NCI-H226 (cell line): ENCODE measurements at places on chromosomes 1 and 21.
A peak's percentile ranks its signal among the peaks of the same experiment; 100 is the strongest.

- DNase-seq: no peak
Observed at GRCh38 chr1:68473060-68473459, 23.3 kb upstream of the RPE65 start.

GRCh38 chr1:181087400-181087901, 1.0 kb upstream of the IER5 start:
- DNase-seq: peak; percentile 40

DNA sequence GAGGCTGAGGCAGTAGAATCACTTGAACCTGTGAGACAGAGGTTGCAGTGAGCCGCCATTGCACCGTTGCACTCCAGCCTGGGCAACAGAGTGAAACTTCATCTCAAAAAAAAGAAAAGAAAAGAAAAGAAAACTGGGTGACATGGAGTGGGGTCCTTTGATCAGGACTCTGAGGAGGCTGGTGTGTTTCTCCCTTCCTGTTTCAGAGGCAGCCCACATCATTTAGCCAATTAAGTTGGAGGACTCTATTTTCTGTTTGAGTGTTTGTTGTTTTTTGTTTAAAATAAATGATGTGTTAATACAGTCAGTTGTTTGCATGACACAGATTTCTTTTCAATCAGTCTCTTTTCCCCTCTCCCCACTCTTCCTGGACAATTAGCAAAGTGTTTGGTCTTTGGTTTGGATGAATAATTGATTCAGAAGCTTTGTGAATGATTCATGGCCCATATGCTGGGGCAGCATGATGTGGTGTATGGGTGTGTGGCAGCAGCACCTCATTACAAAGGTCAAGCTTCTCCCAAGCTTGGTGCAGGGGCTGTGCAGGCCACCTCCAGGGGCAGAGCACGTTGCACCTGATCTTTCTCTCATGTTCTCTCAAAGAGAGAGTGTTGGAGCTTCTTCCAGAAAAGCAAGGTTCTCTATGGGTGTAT, 48.8 kb downstream of the CACNA1E start:
- DNase-seq: no peak

GRCh38 chr21:14384453-14384852, 1.5 kb upstream of the HSPA13 start:
- DNase-seq: no peak

DNA sequence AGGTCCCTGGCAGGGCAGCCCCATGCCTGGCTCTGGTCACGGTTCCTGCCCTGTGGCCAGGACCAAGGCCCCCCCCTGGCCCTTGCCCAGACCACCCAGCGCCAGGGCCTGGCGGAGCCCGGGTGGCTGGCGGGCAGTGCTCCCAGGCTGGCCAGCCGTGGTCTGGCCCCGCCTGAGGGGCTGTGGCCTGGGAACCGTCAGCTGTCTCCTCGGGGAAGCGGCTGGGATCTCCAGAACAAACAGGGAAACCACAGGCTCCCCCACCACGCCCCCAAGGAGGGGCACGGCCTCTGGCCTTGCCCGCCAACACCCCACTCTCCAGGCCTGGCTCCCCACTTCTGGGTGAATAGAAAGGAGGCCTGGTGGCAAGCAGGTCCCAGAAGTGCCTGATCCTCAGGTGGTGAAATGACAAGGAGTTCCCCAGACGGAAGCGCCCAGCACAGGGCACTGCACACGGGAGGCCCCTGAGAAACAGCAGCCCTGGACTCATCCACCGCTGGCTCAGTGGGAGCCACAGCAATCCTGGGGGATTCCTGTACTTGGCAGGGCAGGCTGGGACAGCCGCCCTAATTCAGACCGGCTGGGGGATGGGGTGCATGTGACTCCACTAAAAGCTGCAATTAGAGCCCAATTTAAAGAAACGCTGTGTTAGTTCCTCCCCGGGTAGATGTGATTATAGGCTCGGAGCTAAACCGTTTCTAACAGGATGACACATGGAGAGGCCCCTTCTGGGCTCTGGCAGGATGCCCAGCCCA, 78.9 kb downstream of the RAP1GAP start:
- DNase-seq: no peak

- no peak for DNase-seq
Observed at GRCh38 chr1:156833603-156834002, 17.0 kb upstream of the SH2D2A start.

DNA sequence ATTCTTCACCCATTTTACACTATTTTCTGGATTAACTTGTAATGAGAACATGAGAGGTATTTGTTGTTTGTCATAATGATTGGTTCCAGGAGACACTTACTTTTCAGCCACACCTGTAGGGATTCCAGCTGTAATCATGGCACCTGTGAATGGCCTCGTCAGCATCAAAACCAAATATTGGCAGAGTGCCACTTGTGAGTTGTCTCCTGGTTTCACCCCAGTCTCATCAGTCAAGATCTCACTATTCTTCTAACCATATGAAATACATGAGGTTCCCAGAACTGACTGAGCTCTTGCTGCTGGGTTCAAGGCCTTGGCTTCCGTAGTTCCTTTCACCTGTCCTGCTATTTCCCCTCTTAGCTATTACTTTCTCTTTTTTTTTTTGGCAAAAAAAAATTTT, 246.6 kb upstream of the ADGRL2 start:
- no peak for DNase-seq

DNA sequence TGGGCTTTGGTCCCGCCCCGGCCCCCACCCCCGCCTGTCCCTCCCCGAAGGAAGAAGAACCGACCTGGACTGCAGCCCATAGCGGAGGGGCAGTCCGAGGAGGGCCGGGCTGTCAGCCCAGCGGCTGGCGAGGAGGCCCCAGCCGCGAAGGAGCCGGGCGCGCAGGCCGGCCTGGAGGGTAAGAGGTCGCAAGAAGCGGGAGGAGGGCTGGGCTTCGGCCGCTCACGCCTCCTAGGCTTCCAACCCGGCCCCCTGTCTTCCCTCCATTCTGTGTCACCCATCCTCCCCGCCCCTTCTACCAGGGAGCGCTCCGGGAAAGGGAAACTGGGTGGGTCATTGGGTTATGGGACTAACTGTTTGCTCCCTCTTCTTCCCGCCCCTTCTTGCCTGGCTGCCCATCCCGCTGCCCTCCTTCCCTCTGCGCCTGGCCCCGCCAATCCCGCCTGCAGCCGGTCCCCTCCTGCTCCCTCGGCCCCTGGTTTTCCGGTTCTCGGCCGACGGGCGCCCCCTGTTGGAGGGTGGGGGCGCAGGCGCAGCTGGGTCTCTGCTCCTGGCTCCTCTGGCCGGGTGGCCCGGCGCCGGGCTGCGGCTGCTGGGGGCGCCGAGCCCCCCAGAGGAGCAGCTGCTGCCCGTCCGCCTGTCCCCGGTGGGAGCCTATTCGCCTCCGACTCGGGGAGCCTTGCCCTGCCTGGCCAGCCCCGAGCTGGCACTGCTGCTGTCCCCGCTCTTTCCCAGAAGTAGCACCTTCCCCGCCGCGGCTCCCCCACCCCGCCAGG, 2.4 kb downstream of the RUSC1 start:
- peak; percentile 95 for DNase-seq

DNA sequence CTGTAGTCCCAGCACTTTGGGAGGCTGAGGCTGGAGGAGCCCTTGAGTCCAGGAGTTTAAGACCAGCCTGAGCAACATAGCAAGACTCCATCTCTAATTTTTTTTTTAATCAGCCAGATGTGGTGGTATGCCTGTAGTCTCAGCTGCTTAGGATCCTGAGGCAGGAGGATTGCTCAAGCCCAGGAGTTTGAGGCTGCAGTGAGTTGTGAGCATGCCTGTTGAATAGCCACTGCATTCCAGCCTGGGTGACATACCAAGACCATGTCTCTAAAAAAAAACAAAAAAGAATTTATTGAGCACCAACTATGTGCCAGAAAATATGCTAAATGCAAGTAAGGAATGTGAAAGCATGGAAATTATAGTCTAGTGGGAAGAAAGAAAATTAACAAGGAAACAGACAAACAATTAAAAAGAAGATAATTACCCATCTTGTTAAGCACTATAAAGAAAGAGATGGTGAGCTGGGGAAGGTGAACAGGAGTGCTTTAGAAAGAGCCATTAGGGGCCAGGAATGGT, 104.0 kb upstream of the ZNF678 start:
- DNase-seq: no peak

DNA sequence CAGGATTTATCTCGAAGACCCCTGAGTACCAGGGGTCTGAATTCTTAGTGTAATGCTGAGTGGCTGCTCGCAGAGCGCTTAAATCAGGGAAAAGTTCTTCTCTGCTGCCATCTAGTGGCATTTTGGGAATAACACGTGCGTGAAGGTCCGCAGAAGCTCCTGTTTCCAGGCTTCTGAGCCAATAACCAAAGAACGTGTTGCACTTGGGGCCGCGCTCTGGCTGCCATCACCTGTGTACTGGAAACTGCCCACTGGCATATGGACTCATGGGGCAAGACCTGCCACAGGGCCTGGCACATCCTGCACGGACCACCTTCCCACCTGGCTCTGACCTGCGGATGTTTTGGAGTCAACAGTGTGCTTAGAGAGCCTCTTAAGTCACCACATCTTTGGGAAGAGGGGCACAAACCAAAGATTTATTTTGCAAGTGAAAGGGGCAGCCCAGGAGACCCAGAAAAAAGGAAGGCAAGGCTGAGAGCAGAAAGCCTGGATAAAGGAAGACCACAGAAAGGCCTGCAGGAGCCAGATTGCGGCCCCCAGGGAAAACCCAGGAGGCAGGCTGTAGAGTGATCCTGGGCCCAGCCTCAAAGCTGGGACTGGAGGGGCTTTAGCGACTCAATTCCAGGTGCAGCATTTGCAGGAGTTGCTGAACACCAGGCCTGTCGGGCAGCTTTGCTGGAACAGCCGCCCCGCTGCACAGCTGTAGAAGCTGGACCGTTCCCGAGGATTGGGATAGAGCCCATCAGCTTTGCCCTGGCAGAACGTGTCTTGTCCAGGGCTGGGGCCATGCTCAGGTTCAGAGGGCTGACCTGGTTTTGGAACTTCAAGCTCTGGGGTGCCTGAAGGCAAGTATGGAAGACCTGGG, 13.0 kb downstream of the CHIT1 start:
- DNase-seq: peak; percentile 31

DNA sequence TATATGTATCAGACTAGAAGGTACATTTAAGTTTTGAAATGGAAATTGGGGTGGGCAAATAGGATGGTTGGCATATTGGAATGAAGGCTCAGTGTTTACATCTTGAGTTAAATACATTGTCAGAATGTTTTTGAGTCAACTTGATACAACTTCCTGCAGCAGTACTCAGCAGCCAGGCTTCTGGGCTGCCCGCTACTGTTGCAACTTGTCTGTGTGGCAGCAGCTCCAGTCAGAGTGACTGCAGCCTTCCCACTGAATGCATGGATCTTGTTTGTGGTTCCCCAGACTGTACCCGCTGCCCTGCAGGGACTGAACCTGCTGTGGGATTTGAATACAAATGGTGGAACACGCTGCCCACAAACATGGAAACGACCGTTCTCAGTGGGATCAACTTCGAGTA, 24.9 kb upstream of the SARS1 start:
- DNase-seq: no peak

DNA sequence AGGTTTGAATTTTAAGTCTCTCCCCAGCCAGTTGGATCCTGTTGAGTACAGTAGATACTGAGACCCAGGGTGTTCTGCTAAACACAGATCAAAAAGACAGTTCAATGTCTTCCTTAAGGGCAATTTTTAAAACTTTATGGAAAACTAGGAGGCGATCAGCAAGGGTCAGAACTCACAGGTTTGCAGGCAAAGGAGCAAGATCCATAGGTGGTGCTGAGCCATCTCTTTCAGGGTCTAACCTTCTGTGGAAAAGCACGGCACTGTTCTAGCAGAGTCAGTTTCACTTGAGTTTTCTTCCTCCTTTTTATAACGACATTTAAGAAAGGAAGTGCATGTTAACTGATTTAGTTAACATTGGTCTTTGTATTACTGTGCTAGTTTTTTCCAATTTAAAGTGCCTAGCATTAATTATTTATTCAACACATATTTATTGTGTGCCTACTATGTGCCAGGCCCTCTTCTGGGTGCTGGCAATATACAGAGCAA, at the start of gene CD84:
CD84 (minus strand) TSS at position 281 of the 486 bp plus-strand sequence; CDS start at position 222, 59 bp downstream.
- no peak for DNase-seq

GRCh38 chr1:219223496-219223895, 49.8 kb downstream of the LYPLAL1 start:
- no peak for DNase-seq

- DNase-seq: peak; percentile 44
Observed at GRCh38 chr1:246566813-246567645, 773 bp downstream of the CNST start.

- DNase-seq: peak; percentile 76
Observed at GRCh38 chr1:184388319-184388889, 1.6 kb downstream of the C1orf21 start.

DNA sequence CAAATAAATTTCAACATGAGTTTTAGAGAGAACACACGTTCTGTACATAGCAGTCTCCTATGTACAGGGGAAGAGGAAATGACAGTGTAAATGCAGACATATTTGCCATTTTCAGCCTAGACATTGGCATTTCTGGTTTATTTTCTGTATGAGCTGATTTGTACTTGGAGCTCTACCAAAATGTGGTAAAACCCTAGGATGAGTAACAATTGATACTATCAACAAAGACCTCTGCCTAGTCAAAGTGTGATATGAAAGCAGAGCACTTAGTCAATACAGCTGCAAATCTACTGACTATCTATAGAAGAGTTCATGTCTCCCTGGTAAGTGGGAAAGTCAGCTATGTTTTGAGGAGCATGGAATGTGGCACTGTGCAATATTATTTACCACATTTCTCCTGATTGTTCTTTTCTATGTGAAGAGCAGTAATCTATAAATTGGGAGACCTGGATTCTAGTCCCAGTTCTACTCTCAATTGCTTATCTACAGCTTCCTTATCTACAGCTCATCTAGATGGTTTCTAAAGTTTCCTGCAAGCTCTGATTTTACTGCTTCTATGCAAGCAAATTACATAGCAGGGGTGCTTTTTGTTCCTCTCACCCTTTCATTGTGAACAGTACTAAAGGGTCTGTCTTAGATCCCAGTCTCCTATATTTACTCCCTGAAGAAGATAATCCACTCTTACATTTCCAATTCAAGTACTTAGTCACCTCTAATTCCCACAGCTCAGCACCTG, 334.2 kb downstream of the NTNG1 start:
- peak; percentile 15 for DNase-seq

- no peak for DNase-seq
Observed at GRCh38 chr1:18535391-18536210, 54.9 kb downstream of the KLHDC7A start.

- DNase-seq: no peak
Observed at GRCh38 chr1:176541663-176542062, 78.7 kb downstream of the PAPPA2 start.
